Breast epithelium (tissue), 4 donors: ENCODE measurements at places on chromosomes 4 and X. TPM values are rescaled to one million over a fixed set of nuclear protein-coding genes. Genes with fewer than 3 reads are reported as not detected.

DNA sequence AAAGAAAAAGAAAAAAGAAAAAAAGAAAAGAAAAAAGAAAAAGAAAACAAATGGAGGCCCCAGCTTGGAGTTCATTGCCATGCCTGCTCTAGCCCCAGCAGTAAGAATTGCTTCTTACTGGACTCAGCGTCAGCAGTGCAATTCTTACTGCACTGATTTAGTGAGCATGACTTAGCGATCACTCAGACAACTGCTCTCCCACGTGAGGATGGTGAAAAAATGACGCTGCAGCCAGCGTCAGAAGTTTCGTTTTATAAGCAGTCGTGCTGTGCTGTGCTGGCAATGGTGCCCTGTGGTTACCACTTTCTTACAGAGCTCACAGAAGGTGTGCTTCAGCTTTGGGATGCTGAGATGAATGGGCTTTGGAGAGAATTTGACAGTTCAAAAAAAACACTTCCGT lies 68.3 kb upstream of the DDX3X start:
- DNase-seq: no peak

GRCh38 chr4:108399610-108400265 lies 220.6 kb upstream of the RPL34 start:
- no peak for DNase-seq

DNA sequence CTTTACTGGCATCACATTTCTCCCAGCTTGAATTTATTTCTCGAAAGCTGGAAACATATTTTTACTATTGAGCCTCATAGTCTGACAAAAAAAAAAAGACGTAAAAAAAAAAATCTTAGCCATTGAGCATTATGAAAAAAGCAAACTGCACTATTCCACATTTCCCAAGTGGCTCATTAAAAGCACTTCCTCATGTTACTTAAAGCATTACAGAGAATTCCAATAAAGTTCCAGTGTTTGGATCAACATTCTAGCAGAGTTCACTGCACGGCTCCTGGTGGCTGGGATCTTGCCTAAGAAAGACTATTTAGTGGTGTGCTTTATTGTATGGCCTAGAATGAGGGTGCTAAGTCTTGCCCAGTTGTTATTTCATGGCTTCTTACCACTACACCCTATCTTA lies 476.2 kb downstream of the PPARGC1A start:
- no peak for DNase-seq

DNA sequence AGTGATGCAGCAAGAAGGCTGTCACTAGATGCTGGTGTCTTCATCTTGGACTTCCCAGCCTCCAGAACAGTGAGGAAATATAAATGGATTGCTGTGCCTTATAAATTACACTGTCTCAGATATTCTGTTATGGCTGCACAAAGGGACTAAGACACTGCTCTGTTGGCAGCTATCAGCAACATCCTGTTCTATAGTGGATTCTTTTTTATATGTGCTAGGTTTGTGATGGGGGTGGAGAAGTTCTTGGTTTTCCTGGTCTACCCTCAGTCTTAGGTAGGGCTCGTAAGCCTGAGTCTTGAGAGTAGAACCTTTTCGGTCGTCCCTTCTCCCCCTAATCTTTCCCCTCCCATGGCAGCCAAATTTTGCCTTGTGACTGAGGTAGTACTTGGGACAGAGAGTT lies 17.3 kb downstream of the STIM2 start:
- no peak for DNase-seq

- DNase-seq: no peak
These were observed 37.7 kb upstream of the KCNIP4 start for GRCh38 chr4:21986307-21986706.

Gene TMSB15A
- 1.4 TPM for total RNA-seq

Gene CCNB3
- total RNA-seq: 1.3 TPM

Gene DDX53
- not detected for total RNA-seq
